Hematopoietic multipotent progenitor cell treated with erythropoietin and hydrocortisone succinate and interleukin-3 and kit ligand, for 15 days (in vitro differentiated cells): ENCODE measurements at places on chromosomes 16 and 17.
A peak's percentile ranks its signal among the peaks of the same experiment; 100 is the strongest.

DNA sequence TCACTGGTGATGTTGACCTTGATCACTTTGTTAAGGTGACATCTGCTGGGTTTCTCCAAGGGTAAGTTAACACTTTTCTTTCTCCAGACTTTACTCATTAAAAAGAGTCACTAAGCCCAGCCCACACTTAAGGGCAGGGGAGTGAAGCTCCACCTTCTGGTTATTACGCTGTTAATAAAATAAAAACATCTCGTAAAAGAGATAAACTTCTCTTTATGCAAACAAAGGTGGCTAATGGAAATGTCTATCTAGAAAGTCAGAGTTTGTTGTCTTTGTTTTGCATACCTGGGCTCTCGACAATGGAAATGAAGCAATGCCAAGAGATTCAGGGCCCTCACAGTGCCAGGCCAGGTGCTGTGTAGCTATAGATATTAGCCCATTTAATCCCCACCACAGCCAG lies 134.4 kb downstream of the ZFHX3 start:
- no peak for DNase-seq

- DNase-seq = no peak
Observed at GRCh38 chr16:59941594-59941993, 1207.5 kb upstream of the GOT2 start.

- DNase-seq = no peak
Observed at GRCh38 chr16:85104821-85105391, 7.4 kb downstream of the CIBAR2 start.

GRCh38 chr16:2925951-2926649 lies 14.4 kb downstream of the FLYWCH1 start:
- no peak for DNase-seq

DNA sequence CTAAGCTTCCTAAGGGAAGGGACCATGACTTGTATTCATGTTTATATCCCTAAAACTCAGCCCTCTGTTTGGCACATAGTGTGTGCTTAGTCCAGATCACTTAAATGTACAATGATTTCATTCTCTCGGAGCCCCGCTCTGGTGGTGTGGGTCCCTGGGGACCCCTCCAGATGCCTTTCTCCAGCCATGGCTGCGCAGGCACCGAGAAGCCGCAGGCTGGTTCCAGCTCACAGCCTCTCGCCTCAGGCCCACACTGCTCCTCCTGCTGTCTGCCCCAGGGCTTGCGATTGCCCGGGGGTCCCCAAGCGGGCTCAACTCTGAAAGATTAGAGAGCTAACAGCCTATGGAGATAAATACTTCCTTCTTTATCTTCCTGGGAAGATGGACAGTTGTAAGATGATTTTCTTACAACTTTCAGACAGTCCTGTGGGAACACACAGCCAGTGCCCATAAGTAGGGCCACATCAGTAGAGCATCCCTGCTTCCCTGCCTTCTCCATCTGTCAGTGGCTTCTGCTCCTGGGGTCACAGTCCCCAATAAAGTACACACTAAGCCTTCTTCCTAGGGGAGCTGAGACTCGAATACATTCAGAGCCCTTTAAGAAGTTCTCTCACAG lies 66.2 kb downstream of the CENPV start:
- DNase-seq = no peak

DNA sequence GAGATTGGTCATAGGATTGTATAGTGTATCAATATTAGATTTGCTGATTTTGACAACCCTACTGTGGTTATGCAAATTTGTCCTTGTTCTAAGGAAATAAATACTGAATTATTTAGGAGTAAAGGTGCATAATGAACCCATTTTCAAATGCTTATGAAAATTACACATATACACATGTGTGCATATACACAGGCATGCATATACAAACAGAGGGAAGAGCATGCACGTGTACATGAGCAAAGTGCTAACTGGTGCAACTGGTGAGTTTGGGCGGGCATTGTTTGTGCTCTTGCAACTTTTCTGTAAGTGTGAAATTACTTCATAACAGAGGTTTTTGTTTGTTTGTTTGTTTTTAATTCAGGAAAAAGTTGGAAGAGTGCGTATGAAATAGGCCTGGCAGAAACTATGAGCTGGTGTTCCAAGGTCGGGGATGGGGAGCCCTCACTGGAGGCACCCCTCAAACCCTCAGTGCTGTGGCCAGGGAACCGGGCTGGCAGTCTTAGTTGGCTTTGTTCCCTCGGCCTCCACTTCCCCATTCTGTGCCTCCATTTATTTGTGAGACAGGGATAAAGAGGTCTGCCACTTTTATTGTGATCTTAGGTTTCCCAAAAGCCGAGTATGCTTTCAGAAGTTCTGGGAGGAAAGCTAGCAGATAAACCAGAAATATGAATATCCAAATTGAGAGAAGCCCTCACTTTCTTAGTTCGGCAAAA lies 5.8 kb downstream of the DEXI start:
- no peak for DNase-seq

DNA sequence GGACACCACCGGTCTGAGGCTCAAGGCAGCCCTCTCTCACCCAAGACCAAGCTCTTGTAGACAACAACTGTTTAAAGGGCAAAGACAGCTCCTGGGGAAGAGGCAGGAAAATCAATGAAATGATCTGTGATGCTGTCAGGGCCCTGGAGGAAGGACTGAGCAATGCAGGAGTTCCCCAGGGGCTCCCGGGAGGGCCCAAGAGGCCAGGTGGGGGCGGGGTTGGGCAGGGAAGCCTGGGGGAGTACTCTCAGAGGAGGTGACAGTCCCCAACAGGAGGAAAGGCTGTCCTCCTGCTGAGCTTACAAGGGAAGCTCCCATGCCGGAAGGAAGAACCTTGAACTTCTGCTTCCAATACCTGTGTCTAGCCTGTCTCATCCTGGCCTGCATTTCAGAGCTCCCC lies 8.3 kb upstream of the NOS2 start:
- no peak for DNase-seq

DNA sequence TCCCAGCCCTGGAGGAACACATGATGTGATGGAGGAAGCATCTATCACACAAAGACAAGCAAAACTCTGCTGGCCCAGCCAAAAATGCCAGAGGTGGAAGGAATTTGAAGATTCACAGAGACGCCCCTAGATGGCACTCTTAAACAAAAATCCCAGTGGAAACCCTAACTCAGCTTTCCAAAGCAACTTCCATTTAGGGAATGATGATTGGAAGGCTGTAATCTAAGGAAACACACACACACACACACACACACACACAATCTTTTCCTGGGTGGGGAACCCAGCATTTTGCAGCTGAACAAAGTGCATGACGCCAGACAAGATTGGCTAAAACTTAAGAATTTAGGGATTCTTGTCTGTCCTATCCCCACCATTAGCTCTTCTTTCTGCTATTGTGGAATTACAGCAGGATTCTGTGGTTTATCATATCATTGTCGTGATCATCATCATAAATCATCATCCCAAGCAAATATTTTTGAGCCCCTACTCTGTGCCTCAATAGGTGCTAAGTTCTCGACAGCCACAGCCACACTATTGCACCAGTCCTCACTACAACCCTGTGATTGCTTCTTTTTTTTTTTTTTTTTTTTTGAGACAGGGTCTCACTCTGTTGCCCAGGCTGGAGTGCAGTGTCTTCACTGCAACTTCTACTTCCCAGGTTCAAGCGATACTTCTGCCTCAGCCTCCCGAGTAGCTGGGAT lies 1.6 kb upstream of the LDAF1 start:
- DNase-seq = peak; percentile 47

DNA sequence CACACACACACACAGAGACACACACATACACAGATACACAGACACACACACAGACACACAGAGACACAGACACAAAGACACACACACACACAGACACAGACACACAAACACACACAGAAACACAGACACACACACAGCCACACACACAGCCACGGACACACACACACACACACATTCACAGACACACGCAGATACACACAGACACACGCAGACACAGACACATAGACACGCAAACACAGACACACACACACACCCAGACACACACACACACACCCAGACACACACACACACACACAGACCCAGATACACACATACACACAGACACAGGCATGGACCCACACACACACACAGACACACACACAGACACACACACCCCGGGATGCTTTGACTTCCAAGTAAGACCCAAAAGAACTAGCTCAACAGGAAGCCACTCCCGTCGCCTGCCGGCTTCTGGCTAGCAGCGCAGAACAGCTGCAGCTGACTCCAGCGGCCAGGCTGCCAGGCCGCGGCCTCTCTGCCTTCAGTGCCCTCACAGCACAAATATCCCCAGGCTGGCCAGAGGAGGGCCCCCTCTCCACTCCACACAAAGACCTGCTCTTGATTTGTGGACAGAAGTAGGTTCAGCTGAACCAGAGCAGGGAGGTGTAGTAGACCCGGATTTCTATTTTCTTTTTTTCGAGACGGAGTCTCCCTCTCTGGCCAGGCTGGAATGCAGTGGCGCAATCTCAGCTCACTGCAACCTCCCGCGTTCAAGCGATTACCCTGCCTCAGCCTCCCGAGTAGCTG lies 6.0 kb upstream of the CHRNE start:
- DNase-seq = peak; percentile 73

DNA sequence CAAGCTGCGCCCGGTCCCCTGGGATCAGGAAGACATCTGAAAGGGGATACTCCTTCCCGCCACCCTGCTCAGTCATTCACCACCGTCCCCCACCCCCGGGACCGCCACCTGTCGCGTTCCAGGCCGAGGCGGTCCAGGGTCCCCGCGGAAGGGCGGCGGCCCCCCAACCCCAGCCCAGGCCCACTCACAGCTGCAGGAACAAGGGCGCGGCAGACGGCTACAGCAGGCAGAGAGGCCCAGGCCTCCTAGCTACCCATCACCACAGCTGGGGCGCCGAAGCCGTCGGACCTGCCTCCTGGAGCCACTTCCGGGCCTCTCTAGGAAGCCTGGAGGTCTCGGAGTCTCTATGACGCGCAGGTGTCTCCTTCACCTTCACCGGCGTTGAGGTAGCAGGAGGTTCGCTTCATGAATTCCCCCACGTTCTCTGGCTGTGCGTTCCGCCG lies at the start of gene SDR42E1:
TSS of gene SDR42E1 (minus strand) at position 272 of the 443 bp plus-strand sequence. CDS start 10,612 bp downstream, outside the sequence.
- DNase-seq = no peak

- no peak for DNase-seq
Observed at GRCh38 chr17:9958586-9959281, 53.7 kb upstream of the RCVRN start.

- peak; percentile 68 for DNase-seq
Observed at GRCh38 chr16:12095275-12096156, 119.0 kb downstream of the SNX29 start.

- no peak for DNase-seq
Observed at GRCh38 chr16:75097941-75098901, 18.4 kb downstream of the LDHD start.

DNA sequence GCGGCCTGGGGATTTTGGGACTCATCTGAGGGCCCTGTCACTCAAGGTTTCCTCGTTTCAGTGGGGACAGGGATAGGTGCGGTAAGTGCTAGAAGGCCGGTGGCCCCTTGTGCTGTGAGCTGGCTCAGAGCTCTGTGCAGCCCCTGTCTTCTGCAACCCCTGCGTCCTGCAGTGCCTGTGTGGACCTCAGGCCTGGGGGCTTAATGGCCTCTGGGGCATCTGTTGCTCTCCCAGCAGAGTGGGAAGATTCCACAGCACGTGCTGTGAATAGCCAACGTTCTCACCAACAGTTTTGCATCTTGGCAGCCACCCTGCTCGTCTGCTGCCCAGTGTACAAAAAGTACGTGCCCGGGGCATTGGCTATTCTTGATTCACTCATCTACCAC lies 4.9 kb downstream of the FOXC2 start:
- DNase-seq = no peak

GRCh38 chr17:73447319-73447718 lies 135.5 kb upstream of the CDC42EP4 start:
- DNase-seq = no peak

DNA sequence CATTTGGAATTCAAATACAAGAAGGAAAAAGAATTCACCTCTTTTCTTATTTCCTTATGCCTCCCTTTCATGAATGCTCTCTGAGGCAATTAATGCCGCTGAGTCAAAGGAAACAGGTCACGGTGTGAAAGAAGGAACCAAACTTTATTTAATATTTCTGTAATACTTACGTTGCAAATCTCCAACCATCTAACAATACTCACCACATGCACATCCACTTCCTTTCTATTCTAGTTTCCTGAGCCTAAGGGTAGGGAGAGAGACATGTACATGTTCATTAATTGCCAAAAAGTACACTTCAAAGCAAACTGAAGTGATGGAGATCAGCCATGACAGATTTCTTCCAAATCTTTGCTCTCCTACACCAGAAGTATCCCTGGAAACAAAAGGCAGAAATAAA lies 47.9 kb upstream of the HLF start:
- DNase-seq = no peak

- DNase-seq = no peak
Observed at GRCh38 chr16:30664616-30665109, 6.4 kb downstream of the FBRS start.
